Naive thymus-derived CD8-positive, alpha-beta T cell (primary cell): ENCODE measurements at places on chromosomes 16 and 17. TPM values are rescaled to one million over a fixed set of nuclear protein-coding genes. Genes with fewer than 3 reads are reported as not detected.

ZFP3 gene
- 12.7 TPM for total RNA-seq

DNA sequence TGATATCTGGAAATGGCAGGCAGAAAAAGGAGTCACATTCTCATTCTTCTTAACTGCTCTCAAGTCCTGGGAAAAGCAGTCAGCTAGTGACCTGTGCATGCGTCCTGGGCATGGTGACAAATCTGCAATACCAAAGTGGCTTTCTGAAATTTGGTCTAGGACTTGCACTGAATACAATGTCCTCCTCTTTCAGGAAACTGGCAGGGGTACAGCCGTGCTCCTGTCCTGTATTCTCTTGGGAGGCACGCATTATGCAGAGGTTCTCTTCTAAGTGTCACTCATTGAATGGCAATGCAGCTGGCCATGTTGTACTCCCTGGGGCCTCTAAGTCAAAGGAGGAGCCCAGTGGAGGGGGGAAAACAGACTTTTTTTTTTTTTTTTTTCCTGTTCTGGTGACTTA is 10.6 kb downstream of the PHF12 start:
- DNase-seq: no peak
- peak overlapping the region; percentile 59 for H3K4me3 ChIP-seq
- H3K4me1 ChIP-seq: peaks cover 92% of the 10 kb centered on the region
- H3K27ac ChIP-seq: peak overlapping the region; percentile 69
- no peaks in the 10 kb centered on the region for H3K36me3 ChIP-seq

AATK gene
- 0.42 TPM for total RNA-seq

GRCh38 chr17:34647511-34647910 is 68.1 kb downstream of the TMEM132E start:
- no peaks in the 10 kb centered on the region for H3K4me1 ChIP-seq
- no peak for DNase-seq
- H3K4me3 ChIP-seq: no peak overlapping the region
- H3K27ac ChIP-seq: no peak overlapping the region
- peaks cover 14% of the 10 kb centered on the region for H3K27me3 ChIP-seq

GRCh38 chr17:15947271-15947670 is 2.3 kb downstream of the ADORA2B start:
- no peak overlapping the region for H3K27ac ChIP-seq
- H3K36me3 ChIP-seq: no peaks in the 10 kb centered on the region
- H3K4me1 ChIP-seq: peaks cover 13% of the 10 kb centered on the region
- DNase-seq: no peak
- peaks cover 27% of the 10 kb centered on the region for H3K27me3 ChIP-seq
- H3K4me3 ChIP-seq: no peak overlapping the region

TPPP3 gene
- not detected for total RNA-seq

PLEKHM1 gene
- 92.7 TPM for total RNA-seq

DNA sequence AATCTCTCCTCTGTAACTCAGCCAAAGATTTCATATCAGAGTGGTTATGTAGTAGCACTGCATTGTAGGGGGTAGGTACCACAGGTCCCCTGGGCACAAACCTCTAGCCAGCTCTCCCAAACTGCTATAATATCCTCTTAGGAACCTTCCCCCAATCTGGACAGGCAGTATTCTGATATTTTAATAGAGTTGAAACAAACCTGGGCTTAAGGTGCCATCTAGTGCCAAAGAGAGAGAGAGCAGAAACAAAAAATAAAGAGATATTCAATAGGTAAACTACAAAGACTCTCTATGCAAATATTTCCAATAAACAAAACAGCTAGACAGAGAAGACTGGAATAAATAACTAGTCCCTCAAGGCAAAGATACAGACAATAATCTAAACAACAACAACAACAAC is 1070.0 kb downstream of the CDH11 start:
- H3K27me3 ChIP-seq: no peaks in the 10 kb centered on the region
- no peak overlapping the region for H3K4me3 ChIP-seq
- H3K4me1 ChIP-seq: no peaks in the 10 kb centered on the region
- H3K27ac ChIP-seq: no peak overlapping the region
- no peaks in the 10 kb centered on the region for H3K36me3 ChIP-seq

- peaks cover 25% of the 10 kb centered on the region for H3K4me1 ChIP-seq
- H3K27me3 ChIP-seq: peaks cover 8% of the 10 kb centered on the region
- H3K36me3 ChIP-seq: no peaks in the 10 kb centered on the region
- H3K4me3 ChIP-seq: no peak overlapping the region
- no peak overlapping the region for H3K27ac ChIP-seq
- no peak for DNase-seq
These were observed 5.8 kb upstream of the ATP2C2 start for GRCh38 chr16:84362471-84362941.

MRPL28 gene
- total RNA-seq: 33.3 TPM

DNA sequence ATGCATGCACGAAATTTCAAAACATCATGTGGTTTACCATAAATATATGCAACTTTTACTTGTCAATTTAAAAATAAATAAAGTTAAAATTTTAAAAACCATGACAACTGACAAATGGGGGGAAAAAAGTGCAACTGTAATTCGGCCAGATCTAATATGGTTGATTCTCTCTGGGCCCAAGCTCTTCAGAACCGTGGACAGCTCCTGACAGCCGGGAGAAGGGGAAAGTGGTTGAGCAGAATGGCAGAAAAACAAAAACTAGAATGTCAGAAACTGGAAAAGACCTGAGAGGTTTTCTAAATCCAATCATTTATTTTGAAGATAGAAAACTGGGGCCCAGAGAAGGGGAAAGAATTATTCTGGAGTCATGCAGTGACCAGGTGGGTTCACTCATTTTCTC is 126.6 kb downstream of the TMEM132E start:
- peaks cover 16% of the 10 kb centered on the region for H3K27me3 ChIP-seq
- H3K4me1 ChIP-seq: no peaks in the 10 kb centered on the region
- DNase-seq: peak; percentile 14
- peaks cover 5% of the 10 kb centered on the region for H3K36me3 ChIP-seq
- no peak overlapping the region for H3K27ac ChIP-seq
- no peak overlapping the region for H3K4me3 ChIP-seq
